Left renal cortex interstitium (tissue), 4 donors: ENCODE measurements at places on chromosomes 3 and 15.

- no peak for DNase-seq
Measured at GRCh38 chr3:45180051-45180450, 33.9 kb upstream of the CDCP1 start.

- DNase-seq: no peak
Measured at GRCh38 chr15:85430406-85431204, 50.2 kb downstream of the AKAP13 start.

GRCh38 chr3:119672776-119673175, 4.4 kb downstream of the COX17 start:
- DNase-seq: no peak

DNA sequence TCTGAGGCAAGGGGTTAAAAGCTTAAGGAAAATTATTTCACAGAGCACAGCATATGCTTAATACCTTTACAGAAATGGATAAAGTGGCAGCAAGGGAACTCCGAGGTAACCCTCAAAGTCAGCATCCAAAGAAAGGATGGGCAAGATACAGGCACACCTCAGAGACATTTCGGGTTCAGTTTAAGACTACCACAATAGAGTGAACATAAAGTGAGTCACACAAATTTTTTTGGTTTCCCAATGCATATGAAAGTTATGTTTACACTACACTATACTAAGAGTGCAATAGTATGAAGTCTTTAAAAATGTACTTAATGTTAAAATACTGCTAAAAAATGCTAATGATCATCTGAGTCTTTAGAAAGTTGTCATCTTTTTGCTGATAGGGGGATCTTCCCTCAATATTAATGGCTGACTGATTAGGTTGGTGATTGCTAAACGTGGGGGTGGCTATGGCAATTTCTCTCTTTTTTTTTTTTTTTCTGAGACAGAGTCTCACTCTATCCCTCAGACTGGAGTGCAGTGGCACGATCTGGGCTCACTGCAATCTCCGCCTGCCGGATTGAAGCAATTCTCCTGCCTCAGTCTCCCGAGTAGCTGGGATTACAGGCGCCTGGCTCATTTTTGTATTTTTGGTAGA, 10.0 kb downstream of the UBR1 start:
- DNase-seq: no peak

GRCh38 chr3:128051459-128051836, 789 bp upstream of the SEC61A1 start:
- no peak for DNase-seq

DNA sequence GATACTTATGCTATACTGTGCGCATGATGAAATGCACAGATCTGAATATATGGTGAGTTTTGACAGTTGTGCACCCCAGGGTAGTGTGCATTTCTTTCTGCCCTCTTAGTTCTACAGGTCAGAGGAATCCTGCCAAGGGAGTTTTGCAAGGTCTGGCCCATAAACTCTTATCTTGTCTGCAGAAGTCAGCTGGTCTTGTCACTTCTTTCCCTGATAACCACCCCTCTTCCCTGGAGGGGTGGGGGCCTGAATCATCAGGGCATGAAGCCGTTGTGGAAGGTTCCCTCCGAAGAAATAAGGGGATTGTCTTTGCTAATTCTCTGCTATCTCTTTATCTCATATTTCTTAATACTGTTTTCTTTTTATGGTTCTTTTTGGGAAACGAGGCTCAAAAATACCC, 30.4 kb downstream of the TRIM71 start:
- no peak for DNase-seq

- no peak for DNase-seq
Measured at GRCh38 chr3:176661432-176661964, 535.8 kb downstream of the TBL1XR1 start.

GRCh38 chr3:193132241-193132640, 108.8 kb upstream of the PLAAT1 start:
- no peak for DNase-seq

DNA sequence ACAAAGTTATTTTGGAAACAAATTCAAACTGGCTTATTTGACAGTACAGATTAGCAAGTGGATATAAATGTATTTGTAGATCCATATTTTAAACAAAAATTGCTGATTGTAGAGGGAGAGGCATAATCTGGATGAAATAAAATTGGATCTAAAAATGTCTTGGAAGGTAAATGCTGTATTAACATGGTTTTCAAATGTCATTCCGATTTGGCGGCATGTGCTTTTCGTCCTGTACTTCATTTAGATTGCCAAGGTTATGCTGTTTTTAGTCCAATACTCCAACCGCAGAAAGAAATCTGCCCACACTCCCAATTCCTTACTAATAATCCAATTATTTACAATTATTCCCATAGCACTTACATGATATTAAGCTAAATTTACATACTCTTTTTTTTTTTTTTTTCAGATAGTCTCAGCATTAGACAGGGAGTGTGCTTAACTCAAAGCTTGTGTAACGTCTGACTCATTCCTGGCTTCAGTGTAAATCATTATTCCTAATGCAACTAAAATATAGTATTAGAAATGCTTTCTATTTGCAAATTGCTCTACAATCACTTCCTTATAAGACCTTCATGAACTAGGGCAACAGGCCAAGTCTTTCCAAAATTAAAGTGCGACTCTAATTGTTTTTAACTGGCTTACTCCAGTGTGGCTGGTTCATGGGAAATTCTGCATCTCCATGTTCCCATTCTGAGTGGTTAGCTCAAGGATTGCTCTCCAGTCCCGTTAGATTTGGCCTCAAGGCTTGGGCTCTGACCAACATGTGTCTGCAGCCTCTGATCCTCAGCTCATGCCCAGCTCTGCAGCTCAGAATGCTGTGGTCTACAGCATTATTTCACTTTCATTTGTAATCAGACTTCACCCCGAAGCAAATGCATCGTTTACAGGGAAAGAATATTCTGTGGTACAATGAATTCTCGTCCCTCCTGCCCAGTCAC, 103.9 kb downstream of the FBN1 start:
- DNase-seq: no peak

- no peak for DNase-seq
Measured at GRCh38 chr15:69958496-69959084, 139.1 kb downstream of the TLE3 start.

GRCh38 chr3:145243875-145244274, 917.1 kb downstream of the PLOD2 start:
- no peak for DNase-seq

- no peak for DNase-seq
Measured at GRCh38 chr3:166634091-166634746, 745.9 kb downstream of the ZBBX start.

DNA sequence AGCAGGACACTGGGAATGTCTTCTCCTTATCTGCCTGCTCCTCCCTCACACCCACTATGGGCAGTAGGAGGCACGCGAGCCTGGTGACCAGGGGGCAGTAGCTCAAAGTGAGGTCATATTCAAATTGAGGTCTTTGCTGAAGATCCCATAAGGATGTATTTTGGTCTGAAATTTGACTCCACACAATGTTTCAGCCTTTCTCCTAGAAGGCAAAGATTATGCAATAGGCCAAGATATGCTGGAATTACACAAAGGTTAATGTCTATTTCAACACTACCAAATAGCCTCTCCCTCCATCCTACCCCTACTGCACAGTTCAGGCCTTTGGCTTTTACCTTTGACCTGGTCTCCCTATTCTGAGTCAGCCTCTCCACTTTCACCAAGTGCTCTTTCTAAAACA, 203.0 kb downstream of the TIGIT start:
- no peak for DNase-seq
